ENCODE measurements at places on chromosomes 7 and 10. TPM values are rescaled to one million over a fixed set of nuclear protein-coding genes. Genes with fewer than 3 reads are reported as not detected.

The C10orf53 gene
- not detected for total RNA-seq

GRCh38 chr10:23543691-23544380 lies 105.0 kb downstream of the OTUD1 start:
- peaks cover 10% of the 10 kb centered on the region for H3K4me1 ChIP-seq
- H3K27ac ChIP-seq = no peak overlapping the region
- H3K36me3 ChIP-seq = no peaks in the 10 kb centered on the region
- no peak overlapping the region for H3K4me3 ChIP-seq

The CYP2E1 gene
- 14.5 TPM for total RNA-seq

DNA sequence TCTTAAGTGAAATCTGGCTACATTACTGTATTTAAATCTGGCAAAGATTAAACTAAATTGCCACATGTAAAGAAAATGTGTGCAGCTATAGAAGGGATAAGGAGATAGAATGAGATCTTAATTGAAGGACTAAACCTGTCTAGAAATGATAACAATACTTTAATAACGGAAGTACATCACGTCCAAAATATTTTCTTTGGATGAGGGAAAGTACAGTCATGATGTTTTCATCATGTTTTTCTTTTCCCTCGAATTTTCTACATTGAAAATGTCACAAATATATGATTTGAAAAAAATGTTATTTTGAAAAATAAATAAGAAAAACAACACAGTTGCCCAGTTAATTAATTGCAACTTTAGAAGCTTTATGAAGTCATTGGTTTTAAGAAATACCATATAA lies 143.9 kb downstream of the ETV1 start:
- H3K36me3 ChIP-seq = no peaks in the 10 kb centered on the region
- no peak for DNase-seq
- peaks cover 8% of the 10 kb centered on the region for H3K4me1 ChIP-seq
- no peak overlapping the region for H3K27ac ChIP-seq
- no peak overlapping the region for H3K4me3 ChIP-seq

- no peak overlapping the region for H3K4me3 ChIP-seq
- no peaks in the 10 kb centered on the region for H3K36me3 ChIP-seq
- no peak for DNase-seq
- no peak overlapping the region for H3K27ac ChIP-seq
- no peaks in the 10 kb centered on the region for H3K27me3 ChIP-seq
These were observed 58.5 kb downstream of the ELMO1 start for GRCh38 chr7:37390114-37390513.

GRCh38 chr7:14207138-14207537 lies 217.7 kb upstream of the ETV1 start:
- H3K36me3 ChIP-seq = no peaks in the 10 kb centered on the region
- DNase-seq = no peak
- H3K27me3 ChIP-seq = no peaks in the 10 kb centered on the region
